ENCODE measurements at places on chromosomes 1 and 21.

DNA sequence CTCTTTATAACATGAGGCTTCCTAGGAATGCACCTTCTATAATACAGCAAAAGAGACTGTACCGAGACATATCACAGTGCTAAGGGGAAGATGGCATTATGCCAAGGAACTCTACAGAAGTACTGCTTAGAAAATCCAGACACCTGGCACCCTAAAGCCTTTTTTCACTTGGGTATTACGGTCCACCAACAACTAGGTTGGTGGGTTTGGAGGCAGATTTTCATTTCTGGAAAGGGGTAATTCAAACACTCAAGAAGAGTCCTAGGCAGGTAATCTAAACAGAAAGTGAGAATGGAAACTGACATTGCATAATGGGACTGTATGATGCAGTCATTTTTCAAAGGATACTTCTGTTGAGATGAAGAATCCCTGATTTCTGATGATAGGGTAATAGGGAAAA lies 19.6 kb downstream of the SCMH1 start:
- peak; percentile 65 for DNase-seq

GRCh38 chr1:65112811-65113210 lies 35.2 kb upstream of the AK4 start:
- DNase-seq: peak; percentile 20

- DNase-seq: no peak
Measured at GRCh38 chr1:200338451-200338850, 71.4 kb downstream of the ZNF281 start.

DNA sequence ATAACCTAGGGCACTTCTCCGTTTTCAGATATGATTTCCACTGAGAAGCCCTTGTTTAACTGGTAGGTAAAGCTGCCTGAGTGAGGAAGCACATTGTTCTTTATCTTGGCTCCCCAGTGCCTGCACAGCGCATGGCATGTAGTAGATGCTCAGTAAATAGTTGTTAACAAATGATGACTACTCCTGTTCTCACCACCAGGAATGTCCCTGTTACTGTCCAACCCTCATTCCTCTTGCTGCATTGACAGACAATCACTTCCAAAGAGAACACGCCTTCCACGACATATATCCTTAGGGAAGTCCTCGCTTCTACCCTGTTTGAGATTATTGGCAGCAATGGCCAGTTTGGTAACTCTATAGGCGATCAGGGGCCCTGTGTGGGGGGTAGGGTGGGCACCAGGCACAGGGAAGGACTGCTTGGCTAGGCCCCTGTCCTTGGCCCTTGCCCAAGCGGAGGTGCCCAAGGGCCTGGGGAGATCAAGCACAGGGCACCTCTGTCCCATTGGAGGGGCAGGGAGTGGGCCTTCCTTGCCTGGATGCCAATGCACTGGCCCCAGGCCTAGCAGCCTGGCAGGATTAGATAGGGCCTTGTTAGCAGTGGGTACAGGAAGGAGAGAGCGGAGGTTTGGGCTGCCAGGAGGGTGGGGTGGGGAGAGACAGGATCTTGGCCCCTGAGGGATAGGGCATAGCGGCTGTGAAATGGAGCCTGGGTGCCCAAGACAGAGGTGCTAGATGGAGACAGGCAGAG lies 10.2 kb downstream of the NES start:
- no peak for DNase-seq

DNA sequence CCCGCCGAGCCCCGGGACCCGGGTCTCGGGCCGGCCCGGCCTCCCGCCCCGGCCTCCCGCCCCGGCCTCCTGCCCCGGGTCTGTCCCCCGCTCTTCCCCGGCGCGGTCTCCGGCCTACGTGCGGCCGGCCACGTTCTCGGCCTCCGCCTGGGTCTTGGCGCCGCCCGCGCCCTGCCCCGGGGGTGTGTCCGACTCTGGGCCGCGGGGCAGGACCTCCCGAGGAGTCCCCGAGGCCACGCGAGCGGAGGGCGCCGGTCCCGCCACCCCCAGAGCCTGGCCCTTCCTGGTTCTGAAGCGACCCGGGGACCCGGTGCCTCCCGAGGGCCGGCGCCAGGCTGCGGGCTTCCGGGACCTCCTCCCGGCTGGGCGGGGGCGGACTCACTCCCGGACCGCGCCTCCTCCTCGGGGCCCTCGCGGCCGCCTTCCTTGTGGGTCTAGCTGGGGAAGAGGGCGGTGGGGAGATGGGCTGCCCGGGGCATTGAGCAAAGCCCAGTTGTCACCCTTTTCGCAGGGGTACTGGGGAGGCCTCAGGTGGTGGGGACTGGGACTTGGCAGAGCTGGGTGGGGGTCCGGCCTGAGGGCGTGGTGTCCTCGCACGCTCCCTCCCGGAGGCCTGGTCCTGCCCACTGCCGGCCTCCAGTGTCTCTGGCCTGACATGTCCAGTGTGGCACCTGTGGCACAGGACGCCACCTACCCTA lies 558 bp downstream of the PFKL start:
- peak; percentile 43 for DNase-seq

- DNase-seq: no peak
Measured at GRCh38 chr1:112633628-112634027, 14.0 kb downstream of the CAPZA1 start.

DNA sequence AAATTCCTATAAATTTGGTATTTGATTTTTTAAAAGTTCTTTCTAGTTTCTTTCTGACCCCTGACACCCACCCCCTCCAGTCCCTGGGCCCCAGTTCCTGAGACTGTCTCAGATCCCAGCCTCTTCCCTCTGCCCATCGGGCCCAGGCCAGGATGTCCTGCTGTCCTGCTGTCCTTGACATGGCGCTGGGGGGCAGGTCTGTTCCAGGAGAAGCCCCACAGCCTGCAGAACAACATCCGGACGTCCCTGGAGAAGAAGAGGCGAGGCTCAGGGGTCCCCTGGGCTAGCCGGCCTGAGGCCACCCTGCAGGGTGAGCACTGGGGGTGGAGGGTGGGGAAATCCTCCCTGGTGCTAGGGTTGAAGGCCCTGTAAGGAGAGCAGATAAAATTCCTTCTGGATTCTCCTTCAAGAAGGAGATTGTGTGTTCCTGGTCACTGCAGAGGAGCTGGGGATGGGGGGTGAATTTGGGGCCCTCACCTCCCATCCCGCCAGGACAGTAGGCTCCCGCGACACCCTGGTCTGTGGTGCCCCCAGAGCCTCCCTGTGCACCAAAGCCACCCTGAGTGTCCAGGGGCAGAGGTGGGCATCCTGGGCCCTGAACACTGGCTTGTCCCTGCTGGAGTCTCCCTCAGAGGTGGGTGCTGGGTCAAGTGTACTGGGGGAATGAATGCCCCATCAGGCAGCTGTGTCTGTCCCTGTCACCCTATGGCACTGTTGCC lies 45.0 kb downstream of the DISP3 start:
- DNase-seq: no peak

DNA sequence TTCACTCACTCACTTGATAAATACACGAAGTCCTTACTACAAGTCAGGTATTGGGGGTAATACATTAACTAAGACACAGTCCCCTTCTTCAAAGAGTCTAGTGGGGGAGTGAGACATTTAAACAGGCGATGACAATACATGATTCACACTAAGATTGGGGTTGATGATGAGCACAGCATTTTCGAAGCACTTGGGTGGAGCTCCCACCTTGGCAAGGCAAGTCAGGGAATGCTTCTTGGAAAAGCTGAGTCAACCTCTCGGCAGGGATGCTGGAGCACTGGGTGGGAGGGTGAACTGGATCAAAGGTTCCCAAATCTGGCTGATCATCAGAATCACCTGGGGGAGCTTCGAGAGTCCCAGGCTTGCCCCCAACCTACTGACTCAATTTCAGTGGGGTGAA lies 57.9 kb upstream of the ENAH start:
- no peak for DNase-seq

DNA sequence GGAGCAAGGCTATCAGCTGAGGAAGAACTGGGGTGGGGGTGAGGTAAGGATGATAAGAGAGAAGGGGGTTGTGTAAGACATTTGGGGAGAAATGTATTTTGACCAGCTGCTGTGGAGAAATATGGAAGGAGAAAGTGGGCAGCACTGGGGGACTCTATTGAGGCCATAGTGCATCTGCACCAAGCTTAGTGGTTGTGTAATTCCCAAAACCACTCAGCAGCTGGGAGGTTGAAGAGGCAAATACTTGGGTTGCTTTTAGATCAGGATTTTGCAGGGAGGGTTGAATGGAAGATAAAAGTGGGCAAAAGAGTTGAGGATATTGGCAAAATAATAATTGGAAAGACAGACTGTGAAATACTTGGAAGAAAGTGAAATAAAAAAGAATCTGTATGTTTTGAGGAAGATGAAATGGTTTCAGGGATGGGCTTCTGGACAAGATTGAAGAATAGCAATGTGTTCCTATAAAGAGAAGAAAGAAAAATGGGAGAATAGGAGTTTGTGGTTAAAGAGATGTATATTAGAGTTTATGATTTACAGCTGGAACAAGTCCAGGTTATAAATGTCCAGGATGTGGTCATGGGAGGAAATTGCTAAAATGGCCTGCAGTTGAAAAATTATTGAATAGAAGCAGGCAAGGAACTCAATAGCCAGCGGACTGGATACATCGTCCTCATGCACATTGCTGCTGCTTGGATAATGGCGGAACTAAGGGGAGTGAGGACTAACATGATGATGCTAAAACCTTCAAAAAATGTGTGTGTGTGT lies 162.7 kb downstream of the DNM3 start:
- peak; percentile 39 for DNase-seq

- no peak for DNase-seq
Measured at GRCh38 chr1:235152235-235152634, 8.8 kb downstream of the RBM34 start.

- DNase-seq: no peak
Measured at GRCh38 chr1:245108909-245109308, 45.9 kb upstream of the KIF26B start.

GRCh38 chr1:62384276-62385005 lies 52.4 kb upstream of the USP1 start:
- DNase-seq: no peak

DNA sequence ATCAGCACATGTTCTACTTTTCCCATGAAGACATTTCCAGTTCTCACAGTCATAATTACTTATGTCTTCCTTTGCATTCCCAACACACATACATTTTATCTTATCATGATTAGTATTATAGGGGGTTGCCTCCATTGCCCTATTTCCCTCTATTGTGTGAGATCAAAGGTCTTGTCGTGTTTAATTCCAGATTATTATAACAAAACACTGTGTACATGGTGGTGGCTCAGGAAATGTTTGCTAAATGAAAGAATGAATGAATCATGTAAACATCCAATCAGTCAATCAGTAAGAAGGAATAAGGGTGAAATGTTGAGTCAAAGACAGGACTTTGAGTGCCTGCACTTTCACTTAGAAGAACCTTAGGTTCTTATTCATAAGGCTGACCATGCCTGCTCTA lies 376.0 kb downstream of the SMYD3 start:
- no peak for DNase-seq

- no peak for DNase-seq
Measured at GRCh38 chr1:66552829-66553228, 18.9 kb downstream of the SGIP1 start.

GRCh38 chr1:24575905-24576587 lies 20.2 kb downstream of the NCMAP start:
- DNase-seq: no peak

GRCh38 chr21:44317871-44318270 lies 18.0 kb downstream of the PFKL start:
- DNase-seq: no peak

DNA sequence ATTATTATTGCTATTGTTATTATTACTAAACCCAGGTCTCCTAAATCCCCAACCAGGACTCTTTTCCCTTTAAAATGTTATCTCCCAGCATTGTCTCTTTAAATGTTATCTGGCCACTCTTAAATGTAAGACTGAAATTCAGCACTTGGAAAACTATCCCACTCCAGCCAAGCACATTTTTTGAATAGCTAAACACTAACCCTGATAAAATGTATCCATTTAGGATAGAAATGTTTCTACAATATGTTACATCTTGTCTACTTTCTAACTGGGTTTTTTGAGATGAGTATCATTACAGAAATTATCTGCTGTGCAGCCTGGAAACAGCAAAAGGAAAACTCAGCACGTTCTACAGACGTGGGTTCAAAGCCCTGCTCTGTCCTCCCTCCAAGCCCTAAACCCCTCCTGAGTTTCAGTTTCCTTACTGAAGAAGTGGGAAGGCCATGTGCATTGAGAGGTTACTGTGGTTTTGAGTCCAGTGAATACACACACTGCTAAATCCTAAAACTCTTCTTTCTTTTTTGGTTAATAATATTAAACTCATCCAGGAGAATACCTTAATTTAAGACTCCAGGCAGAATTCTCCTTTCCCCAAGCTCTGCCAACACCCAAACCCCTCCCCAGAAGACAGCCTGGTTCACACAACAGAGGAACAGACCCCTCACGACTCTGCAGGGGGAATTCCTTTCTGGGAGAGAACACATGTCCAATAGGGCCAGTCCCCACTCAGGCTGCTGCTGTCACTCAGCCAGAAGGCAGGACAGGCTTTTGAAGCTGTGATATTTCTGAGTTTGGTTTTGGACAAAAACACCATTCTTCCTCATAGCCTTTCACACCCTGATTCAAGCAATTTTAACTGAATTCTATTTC lies 41.9 kb downstream of the HIVEP3 start:
- DNase-seq: peak; percentile 48

GRCh38 chr1:832136-832535 lies 91.6 kb upstream of the SAMD11 start:
- no peak for DNase-seq

- no peak for DNase-seq
Measured at GRCh38 chr1:234515821-234516241, 36.9 kb upstream of the TARBP1 start.

DNA sequence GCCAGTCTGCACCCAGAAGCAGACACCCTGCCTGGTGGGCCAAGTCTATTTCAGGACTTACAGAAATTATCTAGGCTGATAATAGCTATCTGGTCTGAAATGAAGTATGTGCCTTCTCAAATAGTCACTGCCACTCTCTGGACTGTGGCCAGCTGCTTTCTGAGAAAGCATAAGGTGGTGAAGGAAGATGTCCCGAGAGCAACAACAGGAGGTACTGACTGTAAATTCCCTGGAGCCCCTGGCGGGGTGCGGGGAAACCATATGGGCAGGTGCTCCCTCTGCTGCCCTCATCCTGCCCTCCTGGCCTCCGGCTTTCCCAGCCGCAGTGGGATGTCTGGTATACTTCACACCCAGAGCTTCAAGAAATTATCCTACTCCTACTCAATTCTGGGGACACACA lies 86.8 kb downstream of the TGFBR3 start:
- no peak for DNase-seq

DNA sequence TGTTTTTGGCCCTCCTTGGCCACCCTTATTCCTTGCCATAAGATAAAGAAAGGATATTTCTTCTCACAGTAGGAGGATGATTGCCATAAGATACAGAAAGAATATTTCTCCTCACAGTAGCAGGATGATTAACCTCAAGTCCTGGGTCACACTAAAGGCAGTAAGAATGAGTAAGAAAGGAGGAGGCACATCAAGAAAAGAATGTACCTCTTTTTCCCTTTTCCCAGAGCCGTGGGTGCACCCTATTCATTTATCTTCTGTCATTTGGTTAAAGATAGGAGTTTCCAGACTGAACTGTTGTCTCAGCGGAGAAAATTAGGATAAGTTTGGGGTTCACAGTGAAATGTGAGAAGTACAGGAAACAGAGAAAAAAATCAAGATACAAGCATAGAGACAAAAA lies 52.5 kb downstream of the LRRC8C start:
- no peak for DNase-seq

- no peak for DNase-seq
Measured at GRCh38 chr1:214492401-214493075, 58.9 kb downstream of the PTPN14 start.

Data from common myeloid progenitor, CD34-positive (primary cell).